ENCODE measurements at places on chromosomes 13 and 19. TPM values are rescaled to one million over a fixed set of nuclear protein-coding genes. Genes with fewer than 3 reads are reported as not detected.
A peak's percentile ranks its signal among the peaks of the same experiment; 100 is the strongest.

GRCh38 chr13:91295712-91296410 lies 51.6 kb upstream of the MIR17HG start:
- DNase-seq, result no peak

DNA sequence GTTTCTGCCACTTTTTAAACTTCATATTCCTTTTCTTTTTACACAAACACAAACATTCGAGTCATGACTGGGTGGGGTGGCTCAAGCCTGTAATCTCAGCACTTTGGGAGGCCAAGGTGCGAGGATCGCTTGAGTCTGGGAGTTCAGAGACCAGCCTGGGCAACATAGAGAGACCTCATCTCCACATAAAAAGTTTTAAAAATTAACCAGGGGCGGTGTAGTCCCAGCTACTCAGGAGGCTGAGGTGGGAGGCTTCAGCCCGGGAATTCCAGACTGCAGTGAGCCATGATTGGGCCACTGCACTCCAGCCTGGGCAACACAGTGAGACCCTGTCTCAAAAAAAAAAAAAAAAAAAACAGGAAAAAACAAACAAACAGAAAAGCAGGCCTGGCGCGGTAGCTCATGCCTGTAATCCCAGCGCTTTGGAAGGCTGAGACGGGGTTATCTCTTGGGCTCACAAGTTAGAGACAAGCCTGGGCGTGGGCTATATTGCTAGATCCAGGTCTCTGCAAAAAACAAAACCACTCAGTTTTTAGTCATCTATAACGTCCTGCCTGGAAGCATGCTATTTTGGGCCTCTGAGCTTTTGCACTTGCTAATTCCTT lies 583 bp upstream of the BAX start:
- no peak for DNase-seq

CEACAM3 gene
- not detected for total RNA-seq

DNA sequence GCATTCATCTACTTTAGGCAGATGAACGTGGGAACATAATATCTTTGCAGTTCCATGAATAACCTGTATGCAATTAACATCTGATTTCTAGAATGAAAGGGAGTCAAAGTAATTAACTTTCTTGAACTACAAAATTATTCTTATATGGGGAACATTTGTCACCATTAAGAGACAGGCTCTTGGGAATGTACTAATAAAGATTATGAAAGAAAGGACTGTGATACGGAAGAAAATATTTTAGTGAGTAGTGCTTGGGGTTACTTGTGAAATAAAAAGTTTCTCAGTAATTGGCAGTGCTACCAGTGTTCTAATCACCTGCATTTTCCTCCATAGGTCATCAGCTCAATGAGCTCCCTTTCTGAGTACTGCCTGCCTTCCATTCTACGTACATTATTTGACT lies 85.4 kb downstream of the FRY start:
- DNase-seq, result no peak

- no peak for DNase-seq
Observed at GRCh38 chr19:29581398-29581797, 24.7 kb upstream of the POP4 start.

SIGLEC9 gene
- total RNA-seq, result not detected

ZNF562 gene
- 17.5 TPM for total RNA-seq

NLRP12 gene
- not detected for total RNA-seq

PODNL1 gene
- total RNA-seq, result 9.2 TPM

- no peak for DNase-seq
Observed at GRCh38 chr19:57231686-57232085, 863 bp downstream of the AURKC start.

PEAK3 gene
- total RNA-seq, result not detected

MBD3L3 gene
- not detected for total RNA-seq

- peak; percentile 56 for DNase-seq
Observed at GRCh38 chr13:35716186-35716585, 239.7 kb upstream of the MAB21L1 start.

DNA sequence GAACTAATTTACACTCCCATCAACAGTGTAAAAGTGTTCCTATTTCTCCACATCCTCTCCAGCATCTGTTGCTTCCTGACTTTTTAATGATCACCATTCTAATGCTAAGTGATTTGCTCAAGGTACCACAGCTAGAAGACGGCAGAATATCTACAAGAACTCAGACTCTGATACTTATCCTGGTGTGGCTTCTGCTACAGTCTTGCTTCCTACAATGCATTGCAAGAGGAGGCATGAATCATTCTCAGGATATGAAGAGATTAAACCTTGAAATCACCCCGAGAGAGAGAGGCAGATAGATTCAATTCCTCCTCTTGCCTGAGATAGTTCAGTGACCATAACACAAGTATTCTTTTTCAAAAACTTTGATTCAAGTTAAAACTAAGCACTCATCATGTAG lies 306.4 kb downstream of the TBC1D4 start:
- DNase-seq, result peak; percentile 36

ZFR2 gene
- not detected for total RNA-seq

SMIM44 gene
- not detected for total RNA-seq

DNA sequence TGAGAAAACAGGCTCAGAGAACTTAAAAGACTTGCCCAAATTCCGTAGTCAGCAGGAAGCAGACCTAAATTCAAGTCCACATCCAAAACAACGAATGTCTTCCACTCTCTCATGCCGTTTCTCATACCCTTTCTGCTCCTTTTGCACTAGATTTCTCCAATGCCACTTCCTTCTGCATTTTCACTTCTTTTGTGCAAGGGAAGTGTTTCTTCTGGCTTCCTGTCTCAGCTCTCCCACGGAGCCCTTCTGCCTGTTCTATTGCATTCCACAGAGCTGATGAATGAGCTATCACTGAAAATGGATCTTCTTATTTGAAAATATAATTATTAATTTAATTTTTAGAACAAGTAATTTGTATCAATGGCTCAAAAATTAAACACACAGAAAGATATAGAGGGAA lies 56.1 kb upstream of the STK24 start:
- peak; percentile 18 for DNase-seq

GRCh38 chr13:38167164-38167822 lies 182.4 kb upstream of the UFM1 start:
- no peak for DNase-seq

Measured in GM23248 (cell line).